ENCODE measurements at places on chromosomes 6 and 20.

GRCh38 chr6:124964764-124965105 lies 2.5 kb downstream of the RNF217 start:
- no peak for DNase-seq

DNA sequence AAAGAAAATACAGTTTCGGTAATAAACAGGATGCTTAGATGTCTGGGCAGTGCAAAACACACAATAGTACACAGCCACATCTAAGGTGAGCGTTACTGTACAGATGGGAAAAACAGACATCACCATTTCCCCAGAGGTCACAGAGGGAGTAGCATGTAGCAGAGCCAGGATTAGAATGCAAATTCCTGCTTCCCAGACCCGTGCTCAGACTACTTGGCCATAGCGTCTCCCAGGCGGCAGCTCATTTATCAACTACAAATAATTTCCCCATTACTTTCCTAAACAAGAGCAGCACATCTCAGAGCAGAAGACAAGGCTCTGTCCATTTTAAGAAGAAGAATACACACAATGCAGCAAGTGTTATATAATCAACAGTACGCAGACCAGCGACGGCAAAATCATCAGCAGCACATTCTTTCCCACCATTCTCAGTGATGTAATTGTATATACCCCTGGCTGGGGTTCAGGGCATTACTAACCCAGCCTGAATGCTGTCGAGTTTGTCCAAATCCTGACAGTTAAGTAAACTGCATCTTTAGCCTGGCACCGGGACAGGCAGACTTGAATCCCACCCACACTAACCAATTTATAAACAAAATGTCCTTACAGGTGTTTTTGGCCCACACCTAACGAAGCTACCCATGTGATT lies 61.9 kb downstream of the CNKSR3 start:
- DNase-seq = no peak

DNA sequence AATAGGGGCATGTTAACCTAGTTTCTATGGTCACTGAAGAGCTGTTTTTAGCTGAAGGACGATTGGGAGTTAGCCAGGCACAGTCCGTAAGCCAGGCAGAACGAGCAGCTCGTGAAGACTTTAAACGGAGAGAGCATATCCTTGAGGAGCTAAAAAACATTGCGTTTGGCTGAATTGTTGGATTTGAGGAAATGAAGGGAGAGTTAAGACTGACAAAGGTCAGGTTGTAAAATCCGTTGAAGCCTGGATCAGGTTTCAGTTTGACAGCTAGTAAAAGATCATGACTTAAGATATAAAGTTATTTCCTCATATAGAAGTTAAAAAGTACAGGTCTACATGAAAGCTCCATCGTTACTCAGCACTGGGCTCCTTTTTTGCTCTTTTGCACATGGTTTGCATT lies 2.8 kb downstream of the DBNDD2 start:
- DNase-seq = no peak

DNA sequence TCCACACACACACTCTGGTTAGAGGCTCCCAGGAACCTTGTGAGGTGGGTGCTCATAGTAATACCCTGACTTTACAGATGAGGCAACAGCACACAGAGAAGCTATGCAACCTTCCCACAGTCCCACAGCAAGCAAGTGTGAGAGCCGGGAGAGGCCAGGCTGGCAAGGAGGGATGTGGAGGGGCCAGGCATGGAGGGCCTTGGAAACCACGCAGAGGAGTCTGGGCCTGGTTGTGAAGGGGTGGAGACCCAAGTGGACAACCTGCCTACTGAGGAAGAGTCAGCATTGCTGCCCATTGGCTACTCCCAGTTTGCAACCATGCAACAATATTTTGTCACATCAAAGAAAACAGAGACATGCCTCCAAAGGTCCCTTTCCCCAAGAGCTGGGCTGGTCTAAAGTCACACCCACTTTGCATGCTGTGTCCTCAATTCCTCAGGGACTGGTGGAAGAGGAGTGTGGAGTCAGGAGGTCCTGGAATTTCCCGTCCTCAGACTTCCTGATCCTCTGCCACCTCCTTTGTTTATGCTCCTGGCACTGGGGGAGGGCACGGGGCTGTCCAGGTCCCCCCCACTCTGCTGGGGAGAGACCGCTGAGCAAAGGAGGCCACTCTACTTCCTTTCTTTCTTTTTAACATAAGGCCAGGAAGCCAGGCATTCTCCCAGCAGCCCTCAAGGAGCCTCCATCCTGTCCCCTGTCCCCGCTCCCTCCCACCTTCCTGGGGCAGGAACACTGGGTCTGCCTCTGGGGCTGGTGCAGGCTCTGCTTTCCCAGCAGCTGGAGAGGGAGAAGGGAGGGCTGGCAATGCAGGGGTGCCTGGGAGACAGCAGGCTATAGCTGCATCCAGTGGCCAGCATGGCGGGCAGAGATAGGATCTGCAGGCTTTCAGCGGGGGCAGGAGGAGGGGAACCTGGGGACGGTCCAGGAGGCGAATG lies 68.3 kb downstream of the NOL4L start:
- no peak for DNase-seq

- DNase-seq = no peak
Observed at GRCh38 chr6:139640921-139641320, 266.5 kb upstream of the CITED2 start.
